Activated CD4-positive, alpha-beta T cell treated with anti-CD3 and anti-CD28 coated beads, Interleukin-2, amount 50 U/mL, for 1 hour (primary cell): ENCODE measurements at places on chromosomes 1 and 21.

DNA sequence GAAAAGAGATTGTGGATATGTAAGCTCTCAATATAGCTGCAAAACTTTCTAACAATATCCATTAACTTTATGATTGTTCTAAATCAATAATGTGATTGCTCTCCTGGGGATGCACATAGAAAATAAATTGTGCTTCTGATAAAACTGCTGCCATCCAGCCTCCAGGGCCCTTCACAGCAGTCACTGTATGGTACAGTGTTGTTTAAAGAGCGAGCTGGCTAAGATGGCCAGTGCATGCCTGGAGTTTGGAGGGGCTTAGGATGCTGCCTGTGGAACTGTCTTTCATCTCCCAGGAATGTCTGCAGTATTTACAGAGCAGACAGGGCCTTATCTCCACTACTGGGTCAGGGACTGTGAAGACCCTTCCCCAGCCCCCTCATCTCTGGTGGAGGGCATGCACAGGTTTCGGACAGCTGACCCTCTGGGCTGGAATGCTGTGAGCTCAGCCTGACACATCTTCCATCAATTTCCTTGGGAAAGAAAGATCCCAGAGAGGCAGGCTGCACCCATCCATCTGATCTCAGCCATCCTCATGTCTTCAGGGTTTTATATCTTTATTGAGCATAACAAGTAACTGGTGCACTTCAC lies 137.0 kb downstream of the PLPP3 start:
- no peak for DNase-seq

DNA sequence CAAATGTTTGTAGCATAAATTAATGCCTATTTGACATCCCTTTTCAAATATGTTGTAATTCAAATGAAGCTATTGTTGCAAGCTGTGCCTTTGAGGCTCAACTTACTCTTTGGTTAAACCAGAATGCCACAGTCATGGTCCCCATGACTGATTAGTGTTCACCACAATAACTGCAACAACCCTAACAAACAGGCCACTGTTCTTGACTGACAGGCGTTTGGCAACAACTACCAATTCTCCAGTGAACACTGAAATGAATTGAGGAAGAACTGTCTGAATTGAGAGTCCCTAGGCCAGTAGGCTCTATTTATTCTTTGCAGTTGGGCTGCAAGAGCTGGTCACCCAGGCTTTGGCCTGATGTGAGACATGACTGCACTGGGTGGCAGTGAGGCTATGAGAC lies 6.6 kb upstream of the TMEM167B start:
- DNase-seq = no peak

DNA sequence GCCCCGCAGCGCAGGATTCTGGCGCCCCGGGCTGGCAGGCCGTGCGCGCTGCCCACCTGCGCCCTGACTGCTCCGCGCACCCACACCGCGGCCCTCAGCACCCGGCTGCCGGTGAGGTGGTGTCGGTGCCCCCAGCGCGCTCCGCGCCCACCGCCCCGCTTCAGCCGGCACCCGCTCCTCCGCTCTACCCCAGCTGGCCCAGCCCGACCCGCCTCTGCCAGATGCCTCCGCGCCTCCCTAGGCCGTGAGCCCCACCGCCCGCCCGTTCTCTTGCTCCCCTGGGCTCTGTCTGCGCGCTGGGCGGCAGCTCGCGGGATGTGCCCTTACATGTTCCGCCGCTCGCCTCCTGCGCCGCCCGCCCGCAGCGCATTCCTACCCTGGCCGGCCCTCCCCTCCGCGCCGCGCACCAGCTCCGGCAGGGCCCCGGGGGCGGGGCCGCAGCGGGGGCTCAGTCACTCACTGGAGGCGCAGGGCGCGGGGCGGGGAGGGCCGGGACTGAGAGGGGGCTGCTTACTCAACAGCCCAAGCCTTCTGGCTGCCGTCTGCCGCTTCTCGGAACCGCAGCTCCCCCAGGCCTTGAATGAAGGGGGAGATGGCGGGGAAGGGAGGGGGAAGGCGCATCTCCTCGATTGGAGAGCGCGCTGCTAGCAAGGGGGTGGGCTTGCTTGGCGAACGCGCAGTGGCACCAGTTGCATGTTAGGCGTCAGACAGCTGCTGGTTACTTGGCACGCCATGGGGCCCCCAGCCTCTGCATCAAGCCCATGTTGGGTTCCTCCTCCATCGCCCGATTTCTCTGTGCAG lies at the start of gene PHLDA3:
TSS of gene PHLDA3 (minus strand) at position 345 of the 801 bp plus-strand sequence. CDS start 402 bp downstream, outside the sequence.
- peak; percentile 25 for DNase-seq

GRCh38 chr1:54609301-54609921 lies 13.9 kb downstream of the FAM151A start:
- DNase-seq = no peak

DNA sequence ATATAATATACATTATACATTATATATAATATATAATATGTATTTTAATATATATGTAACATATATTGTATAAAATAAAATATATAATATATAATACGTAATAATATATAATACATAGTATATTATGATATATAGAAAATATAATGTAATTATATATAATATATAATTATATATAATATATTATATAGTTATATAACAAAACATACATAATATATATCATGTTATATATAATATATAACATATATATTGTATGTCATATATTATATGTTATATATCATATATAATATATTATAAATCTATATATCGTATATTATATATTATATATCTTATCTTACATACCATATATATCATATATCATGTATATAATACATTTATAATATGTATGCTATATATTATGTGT lies 248.2 kb upstream of the TPTE start:
- no peak for DNase-seq

DNA sequence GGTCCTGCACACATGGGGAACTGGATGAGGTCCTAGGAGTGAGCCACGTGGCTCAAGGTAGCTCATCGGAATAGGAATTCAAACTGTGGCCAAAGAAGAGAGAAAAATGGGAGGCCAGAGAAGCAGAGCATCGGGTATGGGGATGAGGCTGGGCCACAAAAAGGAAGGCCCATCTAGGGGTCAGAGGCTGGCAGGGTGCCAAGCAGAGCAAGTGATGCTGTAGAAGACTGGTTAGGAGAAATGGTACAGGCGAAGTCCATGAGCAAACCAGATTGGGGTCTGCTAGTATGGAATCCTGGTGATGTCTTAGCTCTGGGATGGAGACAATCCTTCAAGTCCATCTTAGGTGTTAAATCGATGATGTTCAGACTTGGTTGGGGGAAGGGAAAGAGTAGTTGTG lies 68.0 kb downstream of the TEX35 start:
- DNase-seq = no peak

DNA sequence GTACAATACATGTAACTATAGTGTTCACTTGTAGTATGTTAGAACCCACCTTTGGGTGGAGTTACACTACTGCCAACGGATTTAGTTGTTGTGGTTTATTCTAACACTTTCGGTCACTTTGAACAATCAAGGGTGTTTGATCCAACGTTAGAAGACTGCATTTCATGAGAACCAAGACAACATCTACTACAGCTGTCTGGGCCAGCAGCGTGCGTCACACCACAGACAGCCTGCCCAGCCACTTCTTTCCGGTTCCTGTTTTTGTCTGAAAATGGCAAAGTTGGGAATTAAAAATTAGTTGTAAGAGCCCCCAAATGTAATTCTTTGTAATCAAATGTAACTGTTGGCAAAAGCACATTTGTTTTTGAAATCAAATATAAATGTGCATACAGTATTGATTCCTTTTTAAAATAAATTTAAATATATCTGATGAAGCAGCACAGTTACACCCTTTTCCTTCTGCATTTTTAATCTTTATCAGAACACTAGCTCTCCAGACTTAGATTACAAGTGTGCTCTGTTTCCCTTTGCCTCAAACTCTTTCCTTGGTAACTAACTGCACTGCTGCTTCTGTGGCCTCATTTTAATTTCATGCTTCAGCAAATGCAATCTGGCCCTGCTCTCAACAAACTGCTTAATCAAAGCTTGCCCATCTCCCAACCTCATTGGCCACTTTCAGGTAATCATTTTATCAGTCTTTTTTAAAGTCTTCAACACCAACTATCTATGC lies 86.6 kb upstream of the DPH5 start:
- DNase-seq = peak; percentile 72

- no peak for DNase-seq
These were observed 181.9 kb downstream of the PSMG1 start for GRCh38 chr21:39001341-39001740.

GRCh38 chr1:232413674-232414073 lies 216.3 kb downstream of the SIPA1L2 start:
- no peak for DNase-seq

DNA sequence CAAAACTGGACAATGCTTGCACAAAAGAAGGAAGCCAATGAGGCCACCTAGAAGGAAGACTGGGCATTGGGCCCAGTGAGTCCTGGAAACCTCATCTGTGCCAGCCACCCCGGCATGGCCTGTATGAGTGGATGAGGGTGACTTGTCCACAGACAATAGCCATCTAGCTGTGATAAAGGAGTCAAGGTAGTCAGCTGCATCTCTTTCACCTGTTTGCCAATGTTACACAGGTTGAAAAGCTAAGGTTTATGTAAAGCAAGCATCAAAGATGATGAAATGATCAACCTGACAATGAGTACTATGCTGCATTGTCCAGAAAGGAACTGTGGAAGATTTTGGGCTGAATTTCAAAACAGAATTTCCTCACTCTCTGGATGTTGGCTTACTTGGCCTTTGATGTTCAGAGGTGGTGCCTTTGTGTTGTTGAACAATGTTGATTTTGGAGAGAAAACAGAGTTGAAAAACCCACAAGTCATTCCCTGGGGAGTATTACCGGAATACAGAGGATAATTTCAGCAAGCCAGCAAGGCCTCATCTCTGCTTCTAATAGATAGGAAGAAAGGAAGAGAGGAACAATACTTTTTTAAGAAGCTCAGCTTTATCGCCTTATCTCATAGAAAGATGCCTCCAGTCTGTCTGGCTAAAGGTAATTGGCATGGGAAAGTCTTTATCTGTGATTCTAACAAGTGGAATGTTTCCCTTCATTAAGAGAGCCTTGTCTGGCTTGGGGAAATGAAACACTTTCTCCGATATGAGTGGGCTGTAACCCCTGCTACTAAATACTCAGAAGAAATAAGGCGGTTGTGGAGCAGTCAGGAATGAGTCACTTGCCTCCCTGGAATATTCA lies 11.4 kb upstream of the SELE start:
- no peak for DNase-seq

GRCh38 chr1:160836981-160837557 lies 25.6 kb downstream of the CD244 start:
- no peak for DNase-seq

DNA sequence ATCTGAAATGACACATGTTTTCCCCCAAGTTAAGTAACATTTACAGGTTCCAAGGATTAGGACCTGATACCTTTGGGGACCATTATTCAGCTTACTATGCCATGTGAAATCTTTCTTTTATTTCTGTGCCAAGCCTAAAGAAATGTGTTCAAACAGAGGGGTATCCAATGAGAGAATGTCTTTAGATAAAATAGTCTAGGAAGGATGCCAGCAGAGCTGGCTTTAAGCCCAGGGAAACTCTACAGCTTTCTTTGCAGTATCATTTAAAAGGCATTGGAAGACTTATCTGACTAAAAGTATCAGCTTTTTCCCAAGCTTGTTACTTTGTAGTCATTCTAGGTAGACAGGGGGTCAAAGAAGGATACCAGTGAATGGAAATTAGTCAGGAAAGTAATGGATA lies 860.4 kb downstream of the PLA2G4A start:
- no peak for DNase-seq

GRCh38 chr21:41925767-41926116 lies 28.1 kb downstream of the C2CD2 start:
- no peak for DNase-seq

DNA sequence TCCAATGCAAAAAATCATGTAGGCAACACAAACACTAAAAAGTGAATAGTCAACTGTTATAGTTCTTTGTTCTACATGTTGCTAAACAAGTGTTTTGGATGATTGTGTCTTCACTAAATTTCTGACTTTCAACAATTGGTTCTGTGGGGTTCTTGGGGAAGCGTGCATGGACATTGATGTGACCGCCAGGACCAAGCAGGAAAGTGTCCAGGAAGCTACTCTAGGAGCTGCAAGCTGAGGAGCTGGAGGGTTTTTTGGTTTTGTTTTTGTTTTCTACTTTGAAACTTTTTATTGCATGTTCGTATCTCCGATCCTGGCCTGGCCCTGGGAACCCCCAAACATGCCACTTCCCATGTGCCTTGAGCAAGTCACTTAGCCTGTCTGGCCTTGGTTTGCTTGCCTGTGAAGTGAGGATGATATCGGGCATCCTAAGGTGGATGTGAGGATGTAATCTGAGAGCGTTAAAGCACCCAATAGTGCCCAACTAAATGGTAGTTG lies 8.0 kb downstream of the TMPRSS3 start:
- no peak for DNase-seq

- no peak for DNase-seq
These were observed at the start of gene THBS3 for GRCh38 chr1:155207806-155208540. Gene THBS3, minus strand, starts transcription at chr1:155207897. Its CDS starts 21 bp downstream, at chr1:155207876.

- no peak for DNase-seq
These were observed 83.6 kb downstream of the RUNX1 start for GRCh38 chr21:34965200-34966174.

GRCh38 chr1:243254233-243254926 lies 701 bp downstream of the CEP170 start:
- peak; percentile 45 for DNase-seq

DNA sequence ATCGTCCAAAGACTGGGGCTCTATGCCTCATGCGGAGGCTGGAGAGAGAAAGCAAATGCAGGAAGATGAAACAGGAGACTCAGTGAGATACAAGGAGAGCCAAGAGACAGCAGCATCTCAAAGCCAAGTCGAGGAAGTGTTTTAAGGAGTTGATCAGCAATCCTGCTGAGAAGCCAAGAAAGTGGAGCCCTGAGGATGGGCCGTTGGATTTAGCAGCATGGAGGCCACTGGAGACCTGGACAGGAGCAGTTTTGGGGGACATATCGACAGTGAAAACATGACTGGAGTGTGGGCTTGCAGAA lies 107.4 kb upstream of the ZBTB40 start:
- no peak for DNase-seq

GRCh38 chr1:204445860-204446412 lies 34.3 kb upstream of the PPP1R15B start:
- peak; percentile 45 for DNase-seq

GRCh38 chr1:117447661-117448060 lies 80.4 kb downstream of the MAN1A2 start:
- DNase-seq = no peak

- no peak for DNase-seq
These were observed 49.3 kb downstream of the STX6 start for GRCh38 chr1:180973369-180973768.

GRCh38 chr21:38922474-38923235 lies 116.9 kb downstream of the ETS2 start:
- no peak for DNase-seq

GRCh38 chr1:67804710-67805109 lies 28.6 kb downstream of the GNG12 start:
- DNase-seq = no peak

DNA sequence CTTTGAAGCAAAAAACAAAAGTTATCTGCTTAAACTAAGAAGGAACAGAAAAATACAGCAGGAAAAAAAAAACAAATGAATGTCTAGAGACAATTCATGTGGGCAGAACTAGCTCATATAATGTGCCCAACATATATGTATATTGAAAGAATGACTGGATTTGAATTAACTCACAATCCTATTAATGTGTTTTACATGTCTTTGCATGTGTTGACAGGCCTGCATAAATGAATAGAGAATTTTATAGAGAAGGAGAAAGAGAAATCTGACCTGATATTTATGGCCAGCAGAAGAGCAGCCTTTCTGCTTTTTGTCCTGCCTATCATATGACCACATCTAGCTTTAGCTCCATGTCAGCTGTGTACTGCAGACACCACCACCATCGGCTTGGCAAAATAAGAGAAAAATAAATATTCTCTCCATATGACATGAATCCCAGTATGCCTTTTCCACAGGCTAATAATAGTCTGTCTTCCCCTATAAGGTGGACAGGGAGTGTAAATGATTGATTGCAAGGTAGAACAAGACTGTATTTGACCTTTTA lies 171.5 kb upstream of the PALMD start:
- no peak for DNase-seq

GRCh38 chr1:167728818-167729410 lies 7.1 kb downstream of the MPZL1 start:
- no peak for DNase-seq
